Fibroblast of mammary gland (primary cell): ENCODE measurements at places on chromosomes 1 and 21.

- peak; percentile 40 for DNase-seq
Measured at GRCh38 chr1:42793824-42794223, 9.0 kb downstream of the TMEM269 start.

DNA sequence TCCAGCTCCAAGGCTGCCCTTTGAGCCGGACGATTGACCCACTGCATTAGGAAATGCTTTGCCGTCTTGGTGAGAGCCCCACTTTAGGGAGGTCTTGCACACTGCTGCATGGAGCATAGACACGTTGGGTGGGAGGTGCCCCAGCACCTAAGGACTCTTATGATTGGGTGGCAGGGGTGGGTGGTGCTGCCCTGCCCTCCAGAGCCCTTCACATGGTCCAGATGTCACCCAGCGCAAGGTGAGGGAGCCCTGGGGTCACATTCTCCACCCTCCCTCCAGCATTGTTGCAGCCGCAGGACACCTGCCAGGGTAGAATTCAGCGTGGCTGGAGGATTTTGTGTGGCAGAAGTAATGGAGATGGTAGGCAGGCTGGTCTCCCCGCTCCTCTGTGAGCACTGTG, 137.4 kb upstream of the COL6A1 start:
- no peak for DNase-seq

GRCh38 chr1:209622841-209623829, 29.1 kb downstream of the LAMB3 start:
- DNase-seq: no peak

GRCh38 chr21:32193098-32193465, 85.8 kb downstream of the MIS18A start:
- no peak for DNase-seq

DNA sequence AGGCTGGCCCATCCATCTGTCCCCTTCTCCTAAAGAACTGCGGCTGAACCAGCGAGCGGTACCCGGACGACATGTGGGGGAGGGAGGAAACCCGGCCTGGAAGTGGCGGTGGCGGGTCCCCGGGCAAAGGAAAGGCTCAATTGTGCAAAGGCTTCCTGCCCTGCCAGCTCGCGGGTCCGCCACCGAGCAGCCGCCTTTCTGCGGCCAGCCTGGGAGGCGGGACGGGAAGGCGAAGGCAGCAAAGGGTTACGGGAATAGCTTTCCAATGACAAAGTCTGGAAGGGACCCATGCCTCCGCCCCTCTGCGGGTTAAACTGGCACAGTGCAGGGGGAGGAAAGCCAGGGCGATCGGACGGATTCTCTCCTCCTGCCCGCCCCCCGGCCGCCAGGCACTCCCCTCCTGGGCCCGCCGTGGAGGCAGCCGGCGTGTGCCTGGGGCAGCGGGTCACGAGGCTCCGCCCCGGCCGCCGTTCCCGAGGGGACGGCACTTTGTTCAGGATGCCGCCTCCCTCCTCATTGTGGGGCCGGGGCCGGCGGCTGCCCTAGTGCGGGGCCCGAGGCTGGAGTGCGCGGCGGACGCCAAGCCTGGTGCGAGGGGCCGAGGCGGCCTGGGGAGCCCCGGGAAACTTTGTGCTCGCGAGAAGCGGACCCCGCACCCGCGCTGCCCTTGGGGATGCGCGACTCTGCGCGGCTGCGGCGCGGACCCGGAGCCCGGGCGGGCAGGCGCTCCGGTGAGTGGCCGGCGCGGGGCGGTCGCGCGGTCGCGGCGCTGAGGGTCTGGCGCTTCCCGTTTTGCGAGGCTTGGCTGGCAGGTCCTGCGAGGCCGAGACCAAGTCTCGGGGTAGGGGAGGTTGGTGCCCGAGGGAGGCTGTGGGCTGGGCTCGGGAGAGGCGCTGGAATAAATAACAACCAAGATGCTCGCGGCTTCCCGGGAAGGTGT, at the start of gene NAV1:
Gene NAV1 (plus strand): TSS at position 516 of the 940 bp plus-strand sequence. CDS start 83,758 bp downstream, outside the sequence.
- DNase-seq: peak; percentile 87

DNA sequence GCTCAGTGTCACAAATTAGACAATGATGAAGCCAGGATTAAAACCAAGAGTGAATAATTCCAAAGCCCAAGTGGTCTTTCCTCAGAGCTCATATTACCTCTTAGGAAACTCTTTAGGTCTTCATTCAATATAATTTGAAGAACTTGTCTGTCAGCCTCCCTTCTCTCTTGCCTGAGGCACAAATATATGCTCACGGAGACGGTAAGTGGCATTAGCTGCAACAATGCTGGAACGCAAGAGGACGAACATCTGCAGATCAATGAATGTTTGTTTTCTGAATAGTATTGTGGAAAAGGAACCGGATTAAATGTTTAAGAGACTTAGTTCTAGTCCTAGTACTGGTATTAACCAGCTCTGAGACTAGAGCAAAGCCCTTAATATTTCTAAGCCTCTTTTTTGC, 39.7 kb upstream of the LYST start:
- no peak for DNase-seq

GRCh38 chr1:243455760-243456651, 200.2 kb downstream of the SDCCAG8 start:
- no peak for DNase-seq

GRCh38 chr1:107246775-107247345, 106.0 kb downstream of the NTNG1 start:
- no peak for DNase-seq

DNA sequence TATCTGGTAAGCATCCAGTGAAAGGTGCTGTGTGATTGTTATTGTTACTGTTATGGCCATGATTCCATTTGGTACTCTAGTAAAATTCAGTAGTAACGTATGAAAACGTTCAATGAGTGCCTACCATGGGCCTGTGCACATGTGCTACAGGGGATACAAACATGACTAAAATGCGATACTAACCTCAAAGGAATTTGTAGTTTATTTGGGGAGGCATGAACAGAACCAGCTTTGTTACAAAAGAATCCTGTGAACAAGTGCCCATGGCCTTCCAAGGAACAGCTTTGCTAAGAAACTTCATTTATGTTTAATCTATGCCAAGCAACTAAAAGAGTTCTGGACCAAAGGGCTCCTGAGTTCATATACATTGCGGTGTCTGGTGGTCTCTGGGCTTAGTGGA, 28.7 kb downstream of the PTGFR start:
- DNase-seq: no peak

GRCh38 chr1:110150330-110151174, at the start of gene SLC6A17:
SLC6A17 (plus strand) TSS chr1:110150494; CDS start chr1:110166930, 16,436 bp downstream.
- peak; percentile 64 for DNase-seq

DNA sequence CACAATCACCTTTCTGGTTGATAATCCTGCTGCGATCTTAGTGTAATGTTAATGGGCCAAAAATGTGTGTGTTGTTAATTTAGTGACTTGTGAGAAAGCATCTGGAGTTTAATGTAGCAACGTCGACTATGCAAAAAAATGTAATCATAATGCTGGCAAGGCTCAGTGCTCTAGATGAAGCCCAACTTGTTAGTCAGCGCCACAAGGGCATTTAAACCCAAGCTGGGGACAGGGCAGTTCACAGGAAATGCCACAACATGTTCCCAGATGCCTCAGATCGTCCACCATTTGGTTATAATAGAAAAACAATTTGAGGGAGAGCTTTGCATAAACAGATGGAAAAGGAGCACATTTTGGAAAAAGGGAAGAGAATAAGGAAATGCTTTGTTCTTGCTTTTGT, 585.4 kb upstream of the PLXNA2 start:
- DNase-seq: no peak

DNA sequence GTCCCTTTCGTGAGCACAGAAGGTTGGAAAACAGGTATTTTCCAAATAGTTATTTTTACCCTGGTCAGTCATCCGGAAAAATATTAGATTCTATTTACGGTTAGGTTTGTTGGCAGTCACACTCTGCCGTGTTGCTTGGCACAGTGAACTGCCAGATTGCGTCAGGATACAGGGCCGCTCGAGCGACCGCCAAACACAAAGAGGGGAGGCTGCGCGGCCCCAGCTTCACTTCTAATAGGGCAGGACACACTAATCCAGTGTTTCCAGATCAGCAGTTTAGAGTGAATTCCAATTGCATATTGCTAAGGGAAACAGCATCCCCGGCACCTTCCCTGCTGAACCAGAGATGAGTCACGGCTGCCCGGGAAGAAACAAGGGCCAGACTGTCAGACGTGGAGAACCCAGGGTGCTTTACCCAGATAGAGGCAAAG, 22.9 kb downstream of the UMODL1 start:
- DNase-seq: peak; percentile 88

GRCh38 chr1:161378014-161378413, 10.3 kb upstream of the CFAP126 start:
- DNase-seq: no peak

GRCh38 chr1:62689524-62689923, 1.3 kb upstream of the DOCK7 start:
- peak; percentile 90 for DNase-seq

DNA sequence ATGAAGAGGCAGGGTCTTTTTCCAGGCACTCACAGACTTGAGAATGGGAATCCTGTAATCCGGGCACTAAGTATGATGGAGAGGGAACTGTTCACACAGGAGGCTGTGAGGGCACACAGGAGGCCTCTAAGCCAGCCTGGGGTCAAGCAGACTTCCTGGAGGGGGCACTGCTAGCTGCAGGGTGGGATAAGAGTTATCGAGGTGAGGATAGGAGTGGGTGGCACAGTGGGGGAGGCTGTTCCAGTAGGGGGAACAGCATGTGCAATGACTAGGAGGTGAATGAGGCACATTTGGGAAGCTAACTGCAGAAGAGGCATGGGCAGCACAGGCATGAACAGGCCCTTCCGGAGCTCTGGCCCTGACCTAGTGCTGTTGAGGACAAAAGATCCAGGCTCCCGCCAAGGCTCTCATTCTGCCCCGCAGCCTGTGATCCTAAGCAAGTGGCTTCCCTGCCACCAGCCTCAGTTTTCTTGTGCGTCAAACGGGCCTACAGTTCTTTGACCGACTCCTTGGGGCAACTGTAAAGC, 216.7 kb downstream of the TRABD2B start:
- DNase-seq: no peak

GRCh38 chr1:59985911-59986515, 59.4 kb upstream of the CYP2J2 start:
- DNase-seq: peak; percentile 71

GRCh38 chr1:192589813-192590212, 14.2 kb downstream of the RGS1 start:
- DNase-seq: peak; percentile 24

DNA sequence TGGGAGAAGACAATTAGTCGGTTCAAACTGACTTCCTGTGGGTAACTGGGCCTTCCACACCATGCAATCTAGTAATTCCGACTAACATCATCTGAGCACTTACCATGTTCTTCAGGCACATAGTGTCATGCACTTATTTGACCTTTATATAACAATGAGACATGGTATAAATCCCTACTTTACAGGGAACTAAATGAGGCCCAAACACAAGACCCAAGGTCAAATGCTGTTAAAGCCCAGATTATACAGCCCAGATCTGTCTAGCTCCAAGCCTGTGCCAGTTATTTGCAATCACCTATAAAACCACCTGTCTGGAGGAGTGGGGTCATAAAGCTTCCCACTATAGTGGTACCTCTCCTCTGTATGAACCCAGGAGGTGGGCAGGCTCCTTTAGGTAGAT, 40.8 kb downstream of the JAK1 start:
- DNase-seq: no peak

- DNase-seq: peak; percentile 62
Measured at GRCh38 chr1:56877973-56878372, 23.4 kb downstream of the C8A start.

- DNase-seq: no peak
Measured at GRCh38 chr1:217136895-217137205, 413.6 kb upstream of the ESRRG start.

- DNase-seq: no peak
Measured at GRCh38 chr1:117627546-117628130, 21.8 kb downstream of the TENT5C start.

- DNase-seq: no peak
Measured at GRCh38 chr21:25501462-25501861, 105.8 kb downstream of the MRPL39 start.

DNA sequence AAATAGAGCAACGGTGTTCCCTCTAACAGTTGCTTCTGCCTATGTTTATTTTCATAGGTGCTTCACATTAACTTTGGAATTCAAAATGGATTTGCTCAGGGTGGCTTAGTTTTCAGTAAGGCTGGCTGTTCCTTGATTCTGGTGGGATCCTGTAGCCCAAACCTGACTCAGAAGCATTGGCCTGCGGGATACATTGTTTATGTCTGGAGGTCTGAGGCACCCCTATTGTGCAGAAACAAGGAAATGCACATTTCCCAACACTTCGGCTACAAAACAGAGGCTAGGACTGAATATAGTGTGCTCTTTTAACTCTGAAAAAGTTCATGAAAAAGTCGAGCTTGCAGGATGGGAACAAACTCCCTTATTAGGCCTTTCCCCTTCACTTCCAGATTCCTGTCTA, 133.8 kb upstream of the F3 start:
- DNase-seq: peak; percentile 18

- DNase-seq: peak; percentile 66
Measured at GRCh38 chr1:206030714-206031113, 7.0 kb upstream of the CTSE start.
